Breast epithelium (tissue), 4 donors: ENCODE measurements at places on chromosomes 2 and 18. TPM values are rescaled to one million over a fixed set of nuclear protein-coding genes. Genes with fewer than 3 reads are reported as not detected.

GRCh38 chr18:26181343-26181826, 44.9 kb upstream of the TAF4B start:
- no peak for DNase-seq
- H3K27ac ChIP-seq = no peak overlapping the region
- no peaks in the 10 kb centered on the region for H3K36me3 ChIP-seq
- no peaks in the 10 kb centered on the region for H3K4me1 ChIP-seq
- no peak overlapping the region for H3K4me3 ChIP-seq

OTOS gene
- not detected for total RNA-seq

- no peak overlapping the region for H3K4me3 ChIP-seq
- no peak for DNase-seq
Measured at GRCh38 chr2:58862244-58862643, 621.1 kb upstream of the FANCL start.

HOXD11 gene
- total RNA-seq = not detected

GRCh38 chr2:25165992-25166875, 2.1 kb downstream of the POMC start:
- no peaks in the 10 kb centered on the region for H3K36me3 ChIP-seq
- H3K27me3 ChIP-seq = peaks cover 3% of the 10 kb centered on the region
- H3K27ac ChIP-seq = no peak overlapping the region
- no peak overlapping the region for H3K4me3 ChIP-seq
- H3K4me1 ChIP-seq = no peaks in the 10 kb centered on the region
- no peak for DNase-seq

CTNNA2 gene
- total RNA-seq = 0.16 TPM

FECH gene
- 31.1 TPM for total RNA-seq

KATNAL2 gene
- total RNA-seq = 8.2 TPM

CNDP2 gene
- 81.0 TPM for total RNA-seq

CPO gene
- 0.96 TPM for total RNA-seq

ABCG5 gene
- total RNA-seq = not detected

DNAJC10 gene
- total RNA-seq = 57.5 TPM

VWC2L gene
- not detected for total RNA-seq

GRCh38 chr18:34003687-34004086, 221.0 kb downstream of the NOL4 start:
- H3K4me1 ChIP-seq = no peaks in the 10 kb centered on the region
- DNase-seq = no peak
- no peak overlapping the region for H3K27ac ChIP-seq
- H3K36me3 ChIP-seq = no peaks in the 10 kb centered on the region
- H3K4me3 ChIP-seq = no peak overlapping the region
- H3K27me3 ChIP-seq = no peaks in the 10 kb centered on the region

RALBP1 gene
- total RNA-seq = 91.2 TPM
